T-helper 17 cell (primary cell): ENCODE measurements at places on chromosomes 11 and 22.

GRCh38 chr11:79206951-79207350, 233.9 kb downstream of the TENM4 start:
- DNase-seq = no peak

GRCh38 chr11:108586600-108586999, 7.0 kb downstream of the EXPH5 start:
- DNase-seq = no peak

GRCh38 chr11:48095779-48096470, 115.6 kb downstream of the PTPRJ start:
- no peak for DNase-seq

DNA sequence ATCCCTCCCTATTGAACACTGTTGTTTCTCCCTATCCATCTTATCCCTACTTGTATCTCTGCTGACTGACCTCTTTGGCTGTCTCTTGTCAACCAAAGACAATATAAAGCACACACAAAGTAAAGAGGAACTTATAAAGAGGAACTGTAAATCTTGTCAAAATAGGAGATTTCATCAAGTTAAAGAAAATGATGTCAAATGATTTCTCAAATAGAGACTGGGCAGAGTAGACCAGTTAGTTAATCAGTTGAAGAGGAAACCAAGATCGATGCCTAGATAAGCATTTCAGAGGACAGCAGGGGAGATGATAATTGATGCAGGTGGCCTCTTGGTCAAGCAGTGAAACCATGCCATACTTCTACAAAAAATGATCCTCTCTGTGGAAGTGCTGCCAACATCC, 22.7 kb downstream of the KCNQ1OT1 start:
- DNase-seq = no peak

GRCh38 chr22:30313527-30314363, 13.0 kb downstream of the TBC1D10A start:
- DNase-seq = no peak

GRCh38 chr11:17687946-17688670, 31.3 kb upstream of the MYOD1 start:
- no peak for DNase-seq

DNA sequence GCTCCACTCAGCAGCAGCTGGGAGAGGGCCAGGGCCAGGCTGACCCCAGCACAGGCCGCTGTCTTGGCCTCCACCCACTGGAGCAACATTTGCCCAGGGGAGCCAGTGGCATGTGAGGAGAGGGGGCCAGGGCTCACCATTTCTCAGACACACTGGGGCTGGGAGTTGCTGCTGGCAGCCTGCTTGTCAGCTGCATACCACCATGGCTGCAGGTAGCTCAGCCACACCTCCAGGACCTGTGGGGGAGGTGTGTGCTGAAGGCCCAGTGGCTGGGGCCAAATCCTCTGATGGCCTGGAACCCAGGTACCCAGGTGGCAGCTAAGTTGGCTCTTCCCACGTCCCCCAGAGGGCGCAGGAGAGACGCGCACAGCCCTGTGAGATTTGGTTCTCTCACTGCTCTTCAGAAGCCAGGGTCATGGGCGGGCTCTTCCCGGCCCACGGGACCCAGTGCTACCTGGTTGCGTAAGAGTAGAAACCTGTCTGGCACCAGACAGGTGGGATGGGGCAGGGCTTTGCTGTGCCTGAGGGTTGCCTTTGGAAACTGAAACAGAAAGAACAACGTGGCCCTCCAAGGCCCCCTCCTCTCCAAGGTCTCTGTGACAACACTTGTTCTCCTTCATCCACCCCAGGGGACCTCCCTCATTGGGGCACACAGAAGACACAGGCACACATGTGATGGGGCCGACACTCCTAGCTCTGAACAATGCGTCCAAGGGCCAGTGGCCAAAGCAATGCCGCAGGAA, 98.8 kb downstream of the MED15 start:
- DNase-seq = peak; percentile 42

- no peak for DNase-seq
Observed at GRCh38 chr22:49551446-49551845, 276.2 kb downstream of the BRD1 start.

DNA sequence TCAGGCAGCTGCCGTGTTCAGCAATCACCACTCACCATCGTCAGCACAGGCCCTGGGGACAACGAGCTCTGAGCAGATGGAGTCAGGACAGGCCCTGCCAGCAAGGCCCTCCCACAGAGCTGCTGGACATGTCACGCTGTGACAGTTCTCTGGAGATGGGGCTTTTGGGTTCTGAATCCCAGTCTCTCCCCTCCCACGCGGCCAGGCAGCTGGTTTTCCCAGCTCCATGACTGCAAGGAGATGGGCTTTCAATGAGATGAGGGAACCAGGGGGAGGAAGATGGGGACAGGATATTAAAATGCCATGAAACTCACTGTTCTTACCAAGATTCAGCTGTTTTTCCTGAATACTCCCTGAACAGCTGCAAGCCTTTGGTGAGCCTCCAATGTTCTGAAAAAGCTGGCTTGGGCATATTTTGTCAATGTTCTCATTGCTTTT, 305.9 kb downstream of the BRD1 start:
- DNase-seq = no peak
